ENCODE measurements at places on chromosomes 3 and 15.

GRCh38 chr3:155995525-155996370, 124.6 kb upstream of the KCNAB1 start:
- DNase-seq, result no peak

- no peak for DNase-seq
These were observed 142.2 kb downstream of the SMAD6 start for GRCh38 chr15:66844041-66844746.

- no peak for DNase-seq
These were observed 315.4 kb upstream of the RASGRP1 start for GRCh38 chr15:38879909-38880471.

GRCh38 chr3:175477651-175478224, 618.6 kb downstream of the NAALADL2 start:
- DNase-seq, result no peak

DNA sequence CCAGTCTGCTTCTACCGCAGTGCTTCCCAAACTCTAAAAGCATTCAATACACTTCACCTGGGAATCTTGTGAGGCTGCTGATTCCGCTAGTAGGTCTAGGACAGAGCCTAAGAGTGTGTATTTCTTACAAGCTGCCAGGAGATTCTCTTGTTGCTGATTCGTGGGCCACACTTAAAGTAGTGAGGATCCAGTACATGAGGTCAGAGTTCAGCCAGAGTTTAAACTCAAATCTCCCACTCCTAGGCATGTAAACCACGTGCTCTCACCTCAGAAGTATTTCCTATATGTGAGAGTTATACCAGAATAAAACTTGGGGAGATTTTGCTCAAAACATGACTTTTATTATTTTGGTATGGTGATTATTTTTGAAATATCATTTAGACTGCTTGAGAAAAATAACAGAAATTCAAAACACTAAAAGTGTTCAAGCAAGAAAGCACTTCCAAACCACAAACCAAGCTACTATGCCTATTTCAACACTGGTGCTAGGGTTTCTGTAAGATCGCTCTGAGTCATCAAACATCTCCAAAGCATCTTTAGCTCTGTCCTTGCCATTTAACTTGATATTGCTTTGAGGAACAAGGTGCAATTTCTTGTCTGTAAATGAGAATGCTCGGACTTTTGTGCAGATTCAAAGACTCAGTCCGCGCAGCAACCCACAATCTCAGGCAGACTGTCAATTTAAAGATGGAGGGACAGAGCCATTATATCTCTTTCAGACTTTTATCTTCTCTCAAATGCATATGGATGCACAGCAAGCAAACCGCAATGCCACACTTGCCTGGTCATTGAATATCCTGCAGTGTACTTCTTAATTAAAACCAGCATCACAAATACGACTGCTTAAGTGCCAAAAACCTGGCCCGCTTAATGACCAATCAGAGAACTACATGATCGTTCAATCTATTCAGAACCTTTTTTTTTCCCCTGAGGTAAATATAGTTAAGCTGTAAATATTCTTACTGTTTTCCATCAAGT, 59.8 kb downstream of the AGTR1 start:
- DNase-seq, result peak; percentile 56

DNA sequence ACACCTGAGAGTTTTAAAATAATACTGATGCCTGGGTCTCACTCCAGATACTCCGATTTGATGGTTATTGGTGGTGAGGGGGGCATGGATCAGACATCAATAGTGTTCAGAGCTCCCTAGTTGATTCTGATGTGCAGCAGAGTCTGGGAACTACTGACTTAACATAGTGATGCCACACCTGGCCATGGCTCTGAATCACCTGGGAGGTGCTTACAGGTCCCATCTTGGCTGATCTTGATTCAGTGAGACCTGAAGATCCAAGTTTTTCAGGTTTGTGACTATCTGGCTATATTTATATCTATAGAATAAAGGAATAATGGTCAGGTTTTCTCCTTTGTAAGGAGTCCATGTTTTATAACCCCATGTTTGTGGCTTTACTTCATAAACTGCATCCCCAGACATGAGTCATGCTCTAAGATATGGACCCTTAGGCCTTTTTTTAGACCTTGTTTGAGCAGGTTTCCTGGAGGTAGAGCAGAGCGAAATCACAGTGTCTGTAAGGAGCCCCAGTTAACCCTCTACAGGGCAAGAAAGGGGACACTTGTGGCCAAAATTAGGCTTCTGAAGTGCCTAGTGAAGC, 101.4 kb downstream of the LARS2 start:
- no peak for DNase-seq

DNA sequence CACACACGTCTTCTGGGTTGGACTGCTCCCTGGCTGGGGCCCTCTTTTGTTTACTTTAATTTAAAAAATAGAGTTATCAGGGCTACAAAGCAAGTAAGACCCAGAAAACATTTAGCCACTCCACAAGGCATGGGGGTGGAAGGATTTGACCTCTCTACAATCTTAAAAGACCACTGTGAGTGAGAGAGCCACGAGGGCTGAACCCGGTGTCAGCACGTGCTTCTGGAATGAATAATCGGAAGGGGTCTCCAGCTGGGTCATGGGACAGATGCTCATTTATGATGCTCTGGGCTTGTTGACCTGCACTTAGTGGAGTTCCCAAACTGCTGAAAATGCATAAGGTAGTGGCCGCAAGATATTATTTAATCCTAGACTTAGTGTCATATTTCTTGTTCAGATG, 52.4 kb downstream of the EIF4E3 start:
- no peak for DNase-seq

DNA sequence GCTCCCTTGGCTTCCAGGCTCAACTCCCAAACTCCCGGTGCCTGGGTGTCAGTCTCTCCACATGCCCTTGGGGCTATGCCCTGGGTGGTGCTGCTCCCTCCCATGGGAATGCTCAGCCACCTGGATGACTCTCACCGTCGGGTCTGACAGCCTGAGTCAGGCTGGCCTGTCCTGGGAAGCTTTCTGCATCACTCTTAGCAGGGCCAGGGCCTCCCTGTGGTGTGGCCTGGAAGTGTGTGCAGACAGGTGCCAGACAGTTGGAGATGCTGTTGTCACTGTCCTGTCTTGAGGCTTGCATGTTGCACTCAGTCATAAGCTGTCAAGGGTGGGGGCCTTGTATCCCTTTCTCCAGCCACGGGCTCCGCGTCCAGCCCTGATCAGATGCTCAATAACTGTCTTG, 71.7 kb downstream of the GABRG3 start:
- no peak for DNase-seq

DNA sequence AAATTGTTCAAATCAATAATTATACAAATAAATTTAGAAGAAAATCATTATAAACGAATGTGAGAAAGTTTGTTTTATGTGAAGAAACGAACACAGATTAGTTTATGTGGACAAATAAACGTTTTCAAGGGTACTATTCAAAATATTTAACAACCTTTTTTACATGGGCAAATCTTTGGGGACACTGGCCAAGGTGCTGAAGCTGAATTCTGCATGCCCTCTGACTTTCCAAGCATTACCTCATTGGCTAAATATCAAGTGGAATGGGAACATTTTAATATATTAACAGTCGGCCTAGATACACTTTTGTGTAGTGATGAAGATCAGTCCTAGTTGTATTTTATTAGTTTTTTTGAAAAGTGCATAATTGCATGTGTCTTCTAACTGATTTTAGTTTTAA, 636.4 kb upstream of the DPPA4 start:
- DNase-seq, result no peak

GRCh38 chr3:30662836-30663235, 56.4 kb downstream of the TGFBR2 start:
- DNase-seq, result no peak

DNA sequence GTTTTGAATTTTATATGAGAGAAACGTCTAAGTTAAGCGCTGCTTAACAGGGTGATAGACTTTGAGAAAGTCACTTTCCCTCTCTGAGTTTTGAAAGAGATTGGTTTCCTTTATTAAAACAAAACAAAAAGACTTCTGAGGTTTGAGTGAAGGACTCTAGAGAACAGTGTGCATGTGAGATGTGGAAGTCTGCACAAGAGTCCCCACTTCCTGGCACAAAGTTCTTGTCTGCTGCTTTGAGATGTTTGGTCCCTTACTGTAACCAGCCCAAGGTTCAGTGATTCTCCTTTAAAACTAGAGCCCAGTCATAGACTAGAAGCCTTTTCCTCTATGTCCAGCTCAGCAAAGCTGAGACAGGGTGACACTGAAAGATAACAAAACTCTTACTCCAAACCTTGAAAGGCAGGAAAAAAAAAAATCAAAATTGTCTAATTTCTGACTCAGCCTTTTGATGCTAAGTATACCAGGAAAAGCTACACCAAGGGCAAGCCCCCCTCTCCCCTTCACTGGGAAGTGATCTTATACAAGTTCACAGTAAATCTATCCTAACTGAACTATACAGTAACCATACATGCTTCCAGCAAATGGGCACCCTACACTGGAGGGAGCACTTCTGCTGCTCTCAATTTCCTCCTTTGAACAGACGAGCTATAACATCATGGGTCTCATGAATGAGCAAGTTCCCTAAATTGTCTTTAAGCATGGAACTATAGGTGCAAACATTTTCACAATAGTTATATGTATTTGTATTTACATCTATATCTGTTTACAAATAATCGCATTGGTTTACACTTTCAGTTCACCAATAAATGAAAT, 2.3 kb downstream of the POPDC2 start:
- DNase-seq, result no peak

DNA sequence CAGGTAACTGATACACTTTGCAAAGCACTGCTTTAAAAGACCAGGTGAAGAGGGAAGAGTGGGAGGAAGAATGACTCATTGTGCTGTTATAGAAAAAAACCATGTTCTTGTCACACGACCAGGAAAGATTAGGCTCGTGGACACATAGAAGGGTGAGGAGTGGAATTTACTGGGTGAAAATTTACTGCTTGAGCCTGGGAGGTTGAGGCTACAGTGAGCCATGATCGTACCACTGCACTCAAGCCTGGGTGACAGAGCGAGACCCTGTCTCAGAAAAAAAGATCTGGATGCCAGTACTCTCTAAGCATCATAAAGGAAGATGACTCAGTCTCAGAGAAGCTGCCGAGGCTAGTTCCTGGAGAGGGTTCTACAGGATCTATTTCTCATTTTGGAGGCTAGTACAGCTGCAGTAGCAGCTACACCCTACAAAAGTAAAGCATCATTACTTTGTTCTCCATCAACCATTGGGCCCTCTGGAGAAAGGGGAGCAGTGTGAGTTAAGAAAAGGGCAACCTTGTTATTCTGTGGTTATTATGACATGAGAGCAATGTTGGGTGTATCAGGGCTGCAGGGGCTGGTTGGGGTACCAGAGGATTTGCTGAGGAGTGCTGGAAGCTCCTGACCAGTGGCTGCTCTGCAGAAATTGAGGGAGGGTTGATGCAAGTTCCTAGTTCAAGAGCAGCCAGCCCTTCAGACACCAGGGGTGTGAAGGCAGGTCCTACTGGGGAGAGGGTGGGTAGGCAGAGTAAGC, 75.4 kb downstream of the CMTM8 start:
- no peak for DNase-seq

DNA sequence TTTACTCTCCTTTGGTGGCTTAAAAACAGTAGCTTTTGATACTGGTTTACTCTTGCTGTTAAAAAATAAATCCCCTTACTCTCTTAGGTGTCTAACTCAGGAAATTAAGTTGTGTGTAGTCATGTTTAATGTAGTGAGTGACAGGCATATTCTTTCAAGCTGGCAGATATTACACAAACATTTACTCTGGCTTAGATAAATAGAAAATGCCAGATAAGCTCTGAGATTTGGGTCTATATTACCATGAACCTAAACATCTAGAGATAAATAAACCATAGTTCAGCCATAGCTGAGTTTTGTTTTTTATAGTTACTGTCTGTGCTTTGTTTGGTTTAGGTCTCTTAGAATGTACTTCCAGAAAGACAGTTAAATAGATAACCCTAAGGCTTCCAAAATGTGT, 2.4 kb downstream of the SEMA6D start:
- DNase-seq, result no peak

- DNase-seq, result no peak
These were observed 767 bp downstream of the WDR48 start for GRCh38 chr3:39052583-39052982.

DNA sequence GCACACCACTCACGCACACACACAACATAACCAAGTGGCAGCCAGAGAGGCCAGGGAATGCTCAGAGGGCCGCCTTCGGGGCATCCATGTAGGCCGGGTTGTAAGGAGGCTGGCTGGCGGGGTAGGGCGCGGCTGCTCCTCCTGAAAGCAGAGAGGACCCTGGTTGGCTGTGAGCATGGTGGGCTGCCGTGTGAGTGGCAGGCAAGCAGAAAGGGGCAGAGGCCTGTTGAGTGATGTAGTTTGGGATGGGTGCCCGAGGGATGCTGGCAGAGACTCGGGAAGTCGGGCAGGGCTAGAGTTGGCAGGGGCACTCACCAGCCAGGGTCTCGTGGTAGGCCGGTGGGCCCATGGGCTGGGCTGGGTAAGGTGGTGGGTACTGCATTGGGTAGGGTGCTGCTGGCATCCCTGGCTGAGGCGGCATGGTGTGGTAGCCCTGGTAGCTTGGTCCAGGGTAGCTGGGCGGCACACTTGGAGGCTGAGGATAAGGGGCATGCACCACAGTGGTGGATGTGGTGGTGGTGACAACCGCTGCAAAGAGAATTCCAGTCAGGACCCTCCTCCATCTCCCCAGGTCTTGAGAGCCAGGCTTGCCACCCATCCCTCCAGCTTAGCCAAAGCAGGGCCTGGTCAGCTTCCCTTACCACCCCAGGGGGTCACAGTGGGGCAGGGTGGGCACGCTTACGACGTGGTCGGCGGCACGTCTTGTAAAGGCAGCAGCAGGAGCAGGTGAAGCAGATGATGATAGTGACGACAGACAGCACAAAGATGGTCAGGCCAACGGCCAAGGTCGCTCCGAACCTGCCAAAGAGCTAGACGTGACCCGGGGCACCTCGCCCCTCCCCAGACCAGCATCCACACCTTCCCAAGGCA, 22.7 kb downstream of the ATRIP start:
- no peak for DNase-seq

- no peak for DNase-seq
These were observed 17.1 kb downstream of the LIMD1 start for GRCh38 chr3:45611628-45612081.

- no peak for DNase-seq
These were observed 1.1 kb downstream of the RCCD1 start for GRCh38 chr15:90955624-90956273.

DNA sequence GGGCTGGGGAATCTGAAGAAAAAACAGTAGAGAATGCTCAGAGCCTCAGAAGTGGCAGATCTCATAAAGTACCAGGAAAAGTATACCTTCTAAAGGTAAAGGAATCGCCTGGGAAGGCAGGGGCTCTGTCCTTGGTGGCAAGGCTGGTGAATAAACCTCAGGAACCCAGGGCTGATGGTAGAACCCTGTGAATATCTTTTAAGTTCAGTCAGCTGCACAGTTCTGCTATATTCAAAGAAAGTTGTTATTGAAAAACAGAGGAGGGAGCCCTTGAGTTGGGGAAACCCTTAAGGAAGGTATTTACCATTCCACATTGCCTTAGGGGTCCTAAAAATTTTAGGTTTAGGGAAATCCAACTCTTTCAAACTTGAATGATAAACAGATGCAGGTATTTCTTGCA, 31.2 kb downstream of the ZPLD1 start:
- DNase-seq, result no peak

DNA sequence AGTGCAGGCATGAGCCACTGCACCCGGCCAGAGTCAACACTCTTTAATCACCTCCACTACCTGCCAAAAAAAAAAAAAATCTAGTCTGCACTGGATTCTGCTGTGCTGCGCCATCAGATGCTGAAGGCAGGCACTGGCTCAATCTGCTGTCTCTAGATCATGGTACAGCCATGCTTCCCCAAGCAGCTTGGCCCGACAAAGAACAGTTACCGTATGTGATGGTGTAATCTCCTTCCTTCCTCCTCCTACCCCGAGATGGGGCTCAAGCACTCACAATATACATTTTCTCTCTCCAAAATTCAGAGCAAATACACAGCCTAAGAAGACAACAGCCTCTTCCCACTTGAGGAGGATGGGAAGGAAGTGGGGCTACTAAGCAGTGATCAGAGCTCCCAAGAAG, 45.1 kb downstream of the DAPK2 start:
- DNase-seq, result no peak

All from skin of body (tissue), 3 donors.